ENCODE measurements at places on chromosomes 6 and 20. TPM values are rescaled to one million over a fixed set of nuclear protein-coding genes. Genes with fewer than 3 reads are reported as not detected.

GRCh38 chr6:97026298-97026697 lies 101.8 kb downstream of the KLHL32 start:
- H3K27ac ChIP-seq = no peak overlapping the region
- H3K4me3 ChIP-seq = no peak overlapping the region
- DNase-seq = no peak
- no peaks in the 10 kb centered on the region for H3K4me1 ChIP-seq

DNA sequence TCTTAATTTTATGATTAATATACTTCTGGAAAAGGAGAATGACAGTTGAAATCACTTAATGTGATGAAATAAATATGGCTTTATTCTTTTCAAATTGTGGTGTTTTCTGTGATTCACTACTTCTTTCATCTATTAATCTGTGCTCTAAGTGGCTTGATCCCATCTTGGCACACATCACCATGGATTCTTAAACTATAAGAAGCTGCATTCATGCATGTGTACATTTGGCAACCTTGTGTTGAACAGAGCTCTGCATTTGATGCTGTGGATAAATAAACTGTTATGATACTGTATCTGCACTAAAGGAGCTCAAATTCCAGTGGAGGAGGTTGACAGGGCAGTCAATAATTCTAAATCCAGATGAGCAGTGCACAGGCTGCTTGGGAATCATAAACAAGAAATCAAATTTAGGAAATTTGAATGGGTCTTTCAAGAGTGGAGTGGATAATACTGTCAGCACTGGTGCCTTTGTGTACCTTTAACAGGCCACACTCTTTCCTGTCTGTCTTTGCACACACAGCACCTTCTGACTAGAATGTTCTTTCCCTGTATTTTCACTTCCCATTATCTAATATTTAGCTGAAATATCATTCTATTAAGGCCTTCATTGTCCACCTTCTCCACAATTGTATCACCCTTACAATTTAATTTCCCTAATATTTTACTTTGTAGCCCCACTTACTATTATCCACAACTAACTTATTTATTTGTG lies 252.9 kb downstream of the GRM1 start:
- H3K4me3 ChIP-seq = no peak overlapping the region
- no peaks in the 10 kb centered on the region for H3K27me3 ChIP-seq
- H3K27ac ChIP-seq = no peak overlapping the region
- no peaks in the 10 kb centered on the region for H3K36me3 ChIP-seq
- H3K4me1 ChIP-seq = no peaks in the 10 kb centered on the region

PXDC1 gene
- total RNA-seq = 42.4 TPM

DNA sequence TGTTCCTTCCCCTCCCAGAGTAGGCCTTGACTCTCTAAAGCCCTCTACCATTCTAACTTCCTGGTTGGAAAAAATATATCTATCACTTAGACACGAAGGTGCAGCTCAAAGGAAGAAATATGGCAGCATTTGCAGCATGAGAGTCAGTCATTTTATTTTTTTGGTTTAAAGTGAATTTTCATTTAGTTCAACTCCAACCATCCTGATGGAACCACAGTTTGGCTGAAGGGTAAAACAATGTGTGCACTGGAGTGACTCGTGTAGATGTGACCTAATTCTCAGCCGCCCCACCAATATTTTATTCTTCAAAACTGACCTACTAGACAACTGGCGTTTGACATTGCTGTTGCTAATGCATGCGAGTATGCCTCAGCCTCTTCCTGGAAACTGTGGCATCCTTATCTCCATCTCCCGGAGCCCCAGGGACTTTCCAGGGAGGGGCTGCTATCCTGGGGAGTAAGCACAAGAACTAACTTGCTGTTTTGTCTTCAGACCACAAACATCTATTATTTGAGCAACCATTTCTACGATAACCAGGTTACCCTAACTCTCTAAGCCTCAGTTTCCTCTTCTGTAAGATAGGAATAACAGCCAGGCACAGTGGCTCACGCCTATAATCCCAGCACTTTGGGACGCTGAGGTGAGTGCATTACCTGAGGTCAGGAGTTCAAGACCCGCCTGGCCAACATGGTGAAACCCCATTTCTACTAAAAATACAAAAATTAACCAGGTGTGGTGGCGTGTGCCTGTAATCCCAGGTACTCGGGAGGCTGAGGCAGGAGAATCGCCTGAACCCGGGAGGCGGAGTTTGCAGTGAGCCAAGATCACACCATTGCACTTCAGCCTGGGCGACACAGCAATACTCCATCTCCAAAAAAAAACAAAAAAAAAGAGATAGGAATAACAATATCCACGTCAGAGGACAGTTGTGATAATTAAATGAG lies 148.7 kb upstream of the JARID2 start:
- H3K36me3 ChIP-seq = no peaks in the 10 kb centered on the region
- H3K27me3 ChIP-seq = no peaks in the 10 kb centered on the region
- no peak overlapping the region for H3K4me3 ChIP-seq

DNA sequence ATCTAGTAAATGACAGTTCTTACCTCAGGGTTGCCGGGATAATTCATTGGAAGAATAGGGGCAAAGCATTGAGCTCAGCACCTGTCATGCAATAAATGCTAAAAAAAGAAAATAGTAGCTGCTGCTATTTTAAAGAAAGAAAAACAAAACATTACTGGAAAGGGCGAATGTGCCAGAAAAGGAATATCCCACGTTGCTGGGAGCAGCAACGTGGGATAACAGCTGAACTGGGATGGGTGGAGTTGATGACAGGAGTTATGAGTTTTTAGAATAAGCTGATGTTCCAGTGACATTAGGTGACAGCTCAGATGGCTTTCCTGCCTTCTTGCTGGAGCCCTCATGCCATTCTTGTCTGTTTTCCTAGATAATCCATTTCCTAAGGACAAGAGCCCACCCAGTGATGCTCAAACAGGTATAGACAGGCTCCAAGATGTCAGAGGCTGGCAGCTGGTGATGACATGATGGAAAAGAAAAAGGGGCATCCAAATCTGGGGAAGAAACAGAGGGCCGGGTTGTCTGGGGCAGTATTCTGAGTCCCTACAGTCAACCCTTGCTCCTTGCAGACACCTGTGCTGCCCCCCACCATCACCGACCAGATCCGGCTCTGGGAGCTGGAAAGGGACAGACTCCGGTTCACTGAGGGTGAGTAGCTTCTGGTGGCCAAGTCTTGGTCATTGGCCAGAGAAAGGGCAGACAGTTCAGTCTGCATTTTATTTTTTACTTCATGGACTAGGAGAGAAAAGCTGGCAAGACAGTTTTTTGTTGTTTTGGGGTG lies 1.1 kb upstream of the VARS2 start:
- no peak overlapping the region for H3K4me3 ChIP-seq
- no peaks in the 10 kb centered on the region for H3K36me3 ChIP-seq
- H3K27ac ChIP-seq = peak overlapping the region; percentile 91
- DNase-seq = no peak
- H3K27me3 ChIP-seq = no peaks in the 10 kb centered on the region

DNA sequence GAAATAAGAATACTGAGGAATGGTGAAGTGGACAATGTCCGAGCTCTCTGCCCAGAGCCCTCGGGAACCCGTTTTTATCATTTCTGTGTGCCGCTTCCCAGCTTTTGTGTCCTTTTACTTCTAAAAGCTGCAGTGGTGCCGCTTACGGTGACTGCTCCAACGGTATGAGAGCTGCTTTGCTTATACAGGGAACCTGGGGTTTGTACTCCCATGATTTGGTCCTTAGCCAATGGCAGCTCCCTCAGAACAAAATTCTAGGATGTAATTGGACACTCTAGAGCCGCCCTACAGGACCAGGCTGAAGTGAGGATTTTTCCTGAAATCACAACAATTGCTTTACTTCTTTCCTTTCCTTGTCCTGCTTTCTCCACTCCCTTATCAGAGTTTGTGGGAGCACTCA lies 24.2 kb upstream of the PCSK2 start:
- H3K4me1 ChIP-seq = no peaks in the 10 kb centered on the region
- H3K4me3 ChIP-seq = no peak overlapping the region
- no peaks in the 10 kb centered on the region for H3K27me3 ChIP-seq
- H3K36me3 ChIP-seq = no peaks in the 10 kb centered on the region

DNA sequence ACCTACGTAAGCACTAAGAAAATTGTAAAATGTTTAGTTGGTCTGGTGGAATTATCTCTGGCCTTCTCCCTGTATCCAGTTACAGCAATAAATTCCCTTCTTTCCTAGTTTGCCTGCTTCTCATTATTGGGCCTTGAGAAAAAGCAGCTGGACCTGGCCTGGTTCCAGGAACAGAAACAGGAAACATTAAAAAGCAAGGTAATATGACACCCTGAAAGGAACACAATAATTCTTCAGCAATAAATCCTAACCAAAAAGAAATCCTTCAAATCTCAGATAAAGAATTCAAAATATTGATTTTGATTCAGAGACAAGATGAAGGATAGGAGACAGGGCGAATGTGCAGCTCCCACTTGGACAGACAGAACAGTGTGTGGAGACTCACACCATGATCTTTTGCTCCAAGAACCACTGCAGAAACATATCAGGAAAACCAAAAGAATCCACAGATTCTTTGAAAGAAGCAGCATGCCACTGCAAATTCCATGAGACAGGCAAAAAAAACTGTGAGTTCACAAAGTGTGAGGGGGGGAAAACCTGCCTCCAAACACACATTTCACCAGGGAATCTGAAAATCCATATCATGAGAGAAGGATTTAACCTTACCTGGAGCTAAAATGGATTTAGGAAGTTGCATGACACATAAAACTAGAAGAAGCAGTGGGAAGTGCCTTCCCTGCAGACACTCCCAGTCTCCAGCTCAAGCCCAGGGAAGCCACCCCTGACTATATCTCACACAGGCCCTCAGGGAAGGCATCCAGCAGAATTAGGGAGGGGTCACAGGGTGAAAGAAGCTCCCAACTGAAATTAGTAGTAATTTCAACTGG lies 28.9 kb downstream of the TREM1 start:
- no peaks in the 10 kb centered on the region for H3K36me3 ChIP-seq
- no peaks in the 10 kb centered on the region for H3K27me3 ChIP-seq
- no peak overlapping the region for H3K4me3 ChIP-seq
- peak; percentile 61 for DNase-seq

DNA sequence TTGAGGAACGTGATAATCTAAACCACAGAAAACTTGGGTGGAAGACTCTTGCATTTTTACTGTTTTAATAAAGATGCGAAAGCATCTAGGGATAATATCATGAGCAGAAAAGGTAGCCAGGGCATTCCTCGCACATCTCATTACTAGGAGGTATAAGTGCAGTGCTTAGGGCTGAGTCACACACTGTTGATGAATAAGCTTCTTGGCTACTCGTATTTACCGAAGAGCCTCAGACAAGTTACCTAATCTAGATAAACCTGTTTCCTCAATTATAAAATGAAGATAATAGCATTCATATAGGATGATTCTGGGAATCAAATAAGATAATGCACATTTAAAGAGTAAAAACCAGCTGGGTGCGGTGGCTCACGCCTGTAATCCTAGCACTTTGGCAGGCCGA lies 780 bp upstream of the KIAA0319 start:
- no peak overlapping the region for H3K4me3 ChIP-seq
- H3K27ac ChIP-seq = no peak overlapping the region
- peaks cover 6% of the 10 kb centered on the region for H3K4me1 ChIP-seq
- H3K27me3 ChIP-seq = peaks cover 16% of the 10 kb centered on the region

CST4 gene
- not detected for total RNA-seq

DNA sequence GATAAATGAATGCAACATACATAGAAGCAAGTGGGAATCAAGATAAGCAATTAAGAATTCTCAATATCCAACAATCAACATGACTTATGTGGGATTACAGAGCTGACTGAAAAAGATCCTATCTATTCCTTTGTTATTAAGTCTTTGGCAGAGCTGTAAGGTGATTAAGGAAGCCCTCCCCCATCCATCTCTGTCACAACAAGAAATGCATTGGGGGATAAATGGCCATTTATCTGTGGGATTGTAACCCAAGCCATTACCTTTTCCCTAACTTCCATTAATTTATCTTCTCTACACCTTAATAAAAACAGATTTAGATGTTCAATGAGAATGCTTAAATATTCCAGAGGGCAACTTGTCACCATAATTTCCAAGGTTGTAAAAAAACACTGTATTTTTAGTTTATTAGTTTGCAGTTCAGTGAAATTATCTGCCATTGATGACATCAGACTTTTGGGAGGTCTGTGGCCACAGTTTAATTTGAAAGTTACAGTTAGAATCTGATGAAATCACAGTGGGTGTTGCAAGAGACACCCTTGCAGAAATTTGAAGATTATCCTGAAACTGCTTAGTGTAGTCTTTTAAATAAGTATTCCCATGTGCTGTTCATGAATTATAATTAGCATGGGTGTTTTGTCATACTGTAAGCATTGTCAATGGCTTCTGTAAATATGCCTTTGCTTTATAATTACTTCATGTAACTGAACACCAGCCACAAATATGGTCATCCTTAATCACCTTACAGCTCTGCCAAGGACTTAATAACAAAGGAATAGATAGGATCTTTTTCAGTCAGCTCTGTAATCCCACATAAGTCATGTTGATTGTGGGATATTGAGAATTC lies 49.4 kb upstream of the FYN start:
- DNase-seq = no peak
- H3K36me3 ChIP-seq = no peaks in the 10 kb centered on the region
- no peaks in the 10 kb centered on the region for H3K4me1 ChIP-seq
- no peak overlapping the region for H3K4me3 ChIP-seq
- H3K27ac ChIP-seq = no peak overlapping the region

- H3K36me3 ChIP-seq = no peaks in the 10 kb centered on the region
- no peak for DNase-seq
- H3K27me3 ChIP-seq = no peaks in the 10 kb centered on the region
- no peak overlapping the region for H3K4me3 ChIP-seq
These were observed 5.9 kb downstream of the F13A1 start for GRCh38 chr6:6314596-6314995.

Measured in uterus (tissue), 4 donors.